ENCODE measurements at places on chromosomes 16 and 17.

DNA sequence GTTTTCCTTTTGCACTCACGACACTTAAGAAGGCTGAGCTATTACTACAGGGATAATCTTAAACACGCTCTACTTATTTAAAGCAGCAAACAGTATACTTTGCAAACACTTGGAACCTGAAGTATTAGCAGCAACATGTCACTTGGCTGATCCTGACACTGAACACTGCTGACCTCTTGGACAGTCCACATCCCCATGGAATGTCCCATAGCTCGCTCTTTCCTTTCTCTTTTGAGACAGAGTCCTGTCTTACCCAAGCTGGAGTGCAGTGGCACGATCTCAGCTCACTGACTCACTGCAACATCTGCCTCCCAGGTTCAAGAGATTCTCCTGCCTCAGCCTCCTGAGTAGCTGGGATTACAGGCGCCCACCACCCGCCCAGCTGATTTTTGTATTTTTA is 26.4 kb downstream of the SMYD4 start:
- ATAC-seq: no peak

GRCh38 chr16:31377210-31377903 is 15.8 kb upstream of the ITGAD start:
- no peak for ATAC-seq

GRCh38 chr16:21592191-21592590 is 7.2 kb upstream of the METTL9 start:
- no peak for ATAC-seq

GRCh38 chr17:50348522-50349242 is 2.8 kb downstream of the XYLT2 start:
- ATAC-seq: no peak

GRCh38 chr17:38961413-38961812 is 5.8 kb downstream of the FBXO47 start:
- no peak for ATAC-seq

GRCh38 chr16:57815987-57816745 is 13.9 kb upstream of the KIFC3 start:
- ATAC-seq: no peak

DNA sequence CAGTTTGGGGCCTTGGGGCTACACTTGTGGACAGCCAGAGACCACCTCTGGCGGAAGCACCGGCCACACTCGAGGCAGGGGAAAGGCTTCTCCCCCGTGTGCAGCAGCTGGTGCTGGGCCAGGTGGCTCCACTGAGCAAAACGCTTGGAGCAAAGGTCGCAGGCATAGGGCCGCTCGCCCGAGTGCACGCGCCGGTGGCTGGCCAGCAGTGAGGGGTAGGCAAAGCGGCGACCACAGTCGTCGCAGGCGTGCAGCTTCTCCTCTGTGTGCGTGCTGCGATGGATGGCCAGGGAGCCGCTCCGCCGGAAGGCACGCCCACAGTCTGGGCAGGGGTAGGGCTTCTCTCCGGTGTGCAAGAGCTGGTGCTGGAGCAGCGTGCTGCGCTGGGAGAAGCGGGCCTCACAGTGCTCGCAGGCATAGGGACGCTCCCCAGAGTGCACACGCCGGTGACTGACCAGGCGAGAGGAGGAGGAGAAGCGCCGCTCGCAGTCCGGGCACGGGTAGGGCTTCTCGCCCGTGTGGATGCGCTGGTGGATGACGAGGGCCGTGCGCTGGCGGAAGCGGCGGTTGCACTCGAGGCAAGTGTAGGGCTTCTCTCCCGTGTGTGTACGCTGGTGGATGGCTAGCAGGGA is 5.8 kb downstream of the ZNF689 start:
- ATAC-seq: no peak

- no peak for ATAC-seq
Observed at GRCh38 chr17:77873500-77874302, 84.8 kb upstream of the TNRC6C start.

DNA sequence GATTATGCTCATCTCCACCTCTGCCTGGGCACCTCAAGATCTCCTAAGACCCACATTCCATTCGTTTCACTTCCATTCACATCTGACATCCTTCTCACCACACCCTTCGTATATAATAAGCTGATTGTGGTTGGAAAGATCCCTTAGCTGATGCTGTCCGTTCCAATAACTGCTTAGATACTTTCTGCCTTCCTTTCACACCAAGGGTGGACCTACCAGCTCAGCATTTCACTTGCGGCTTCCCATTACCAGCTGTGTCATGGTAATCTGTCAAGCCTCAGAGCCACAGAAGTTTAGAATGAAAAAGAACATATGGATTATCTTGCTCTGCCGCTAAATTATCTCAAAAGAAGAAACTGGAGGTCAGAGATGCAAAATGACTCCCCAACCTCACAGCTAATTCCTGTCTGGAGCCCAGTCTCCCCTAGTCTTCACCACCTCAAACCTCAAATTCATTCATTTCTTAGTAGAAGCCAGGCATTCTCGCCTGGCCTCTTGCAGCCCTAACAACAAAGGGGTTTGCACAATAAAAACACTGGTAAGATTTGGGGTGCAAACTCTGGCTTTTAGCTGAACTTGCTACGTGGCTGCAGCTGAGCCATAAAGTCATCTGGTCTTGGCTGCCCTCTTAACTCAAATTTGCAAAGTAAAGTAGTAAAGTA is 182.8 kb upstream of the HS3ST3A1 start:
- ATAC-seq: no peak

GRCh38 chr17:59167571-59168001 is 12.0 kb downstream of the PRR11 start:
- ATAC-seq: no peak

DNA sequence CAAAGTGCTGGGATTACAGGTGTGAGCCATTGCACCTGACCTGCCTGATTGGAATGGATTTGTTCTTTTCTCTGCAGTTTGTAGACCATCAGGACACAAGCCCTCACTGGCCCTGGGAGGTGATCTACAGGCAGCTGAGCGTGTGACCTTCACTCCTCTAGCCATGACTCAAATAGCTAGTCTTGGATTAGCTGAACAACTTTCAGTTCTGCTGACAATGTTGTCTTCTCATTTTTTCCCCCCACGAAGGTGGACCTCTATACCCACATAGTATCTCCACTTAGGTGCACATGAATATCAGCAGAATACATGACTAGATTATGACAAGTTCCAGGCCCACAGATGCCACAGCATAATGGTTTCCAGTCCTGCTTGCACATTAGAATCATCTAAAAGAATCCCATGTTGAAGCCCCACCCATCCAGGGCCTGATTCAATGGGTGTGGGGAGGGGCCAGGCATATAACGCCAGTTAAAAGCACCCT is 36.8 kb downstream of the HS3ST3B1 start:
- ATAC-seq: peak; percentile 95

GRCh38 chr17:29596811-29597210 is 3.9 kb downstream of the ANKRD13B start:
- ATAC-seq: no peak

DNA sequence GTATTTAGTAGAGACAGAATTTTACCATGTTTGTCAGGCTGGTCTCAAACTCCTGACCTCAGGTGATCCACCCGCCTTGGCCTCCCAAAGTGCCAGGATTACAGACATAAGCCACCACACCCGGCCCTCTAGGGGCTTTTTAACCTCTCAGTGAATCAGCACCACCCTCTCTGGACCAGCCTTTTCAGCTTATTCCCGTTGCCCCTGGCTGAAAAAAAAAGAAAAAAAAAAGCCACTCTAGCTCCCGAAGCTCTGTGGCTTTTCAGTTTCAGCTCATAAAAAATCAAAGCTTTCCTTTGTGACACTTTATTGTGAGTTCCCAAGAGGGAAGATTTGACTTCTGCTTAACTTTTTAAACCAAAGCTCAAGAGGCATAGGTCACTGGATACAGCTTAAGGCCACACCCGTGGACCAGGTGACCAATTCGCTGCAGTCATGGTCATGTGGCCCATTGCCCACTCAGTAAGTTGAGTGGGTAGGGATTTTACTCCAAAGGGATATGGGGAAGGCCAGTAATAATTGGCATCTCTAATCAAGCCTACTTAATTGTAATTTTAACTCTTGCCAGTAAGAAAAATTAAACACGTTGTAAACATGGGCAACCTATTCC is 46.6 kb upstream of the MED13 start:
- no peak for ATAC-seq

DNA sequence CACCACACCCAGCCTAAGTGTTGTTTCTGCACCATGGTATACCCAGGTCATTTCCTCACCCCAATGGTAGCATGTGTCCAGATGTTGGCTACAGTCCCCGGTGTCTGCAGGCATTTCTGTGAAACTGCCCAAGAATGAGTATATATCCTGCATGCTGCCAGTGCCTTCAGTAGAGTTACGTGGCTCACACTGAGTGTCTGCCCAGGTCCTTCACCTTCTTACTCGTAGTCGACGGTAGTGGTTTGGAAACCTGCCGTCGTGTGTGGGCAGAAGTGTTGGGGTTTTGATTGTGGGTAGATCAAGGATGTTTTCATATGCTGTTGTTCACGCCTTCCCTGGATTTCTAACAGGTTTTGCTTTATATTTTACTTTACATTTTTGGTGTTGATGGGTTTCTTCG is 16.8 kb downstream of the TCF25 start:
- no peak for ATAC-seq

GRCh38 chr17:19004421-19005136 is at the start of gene FAM83G:
Gene FAM83G, minus strand, starts transcription at chr17:19004764. Its CDS starts 723 bp downstream, at chr17:19004041.
- ATAC-seq: peak; percentile 94

GRCh38 chr16:554640-555365 is 5.4 kb upstream of the PRR35 start:
- no peak for ATAC-seq
